ELR (cell line): ENCODE measurements at places on chromosomes 11 and 22.

GRCh38 chr11:132131047-132131446 is 760.6 kb downstream of the NTM start:
- DNase-seq, result no peak

DNA sequence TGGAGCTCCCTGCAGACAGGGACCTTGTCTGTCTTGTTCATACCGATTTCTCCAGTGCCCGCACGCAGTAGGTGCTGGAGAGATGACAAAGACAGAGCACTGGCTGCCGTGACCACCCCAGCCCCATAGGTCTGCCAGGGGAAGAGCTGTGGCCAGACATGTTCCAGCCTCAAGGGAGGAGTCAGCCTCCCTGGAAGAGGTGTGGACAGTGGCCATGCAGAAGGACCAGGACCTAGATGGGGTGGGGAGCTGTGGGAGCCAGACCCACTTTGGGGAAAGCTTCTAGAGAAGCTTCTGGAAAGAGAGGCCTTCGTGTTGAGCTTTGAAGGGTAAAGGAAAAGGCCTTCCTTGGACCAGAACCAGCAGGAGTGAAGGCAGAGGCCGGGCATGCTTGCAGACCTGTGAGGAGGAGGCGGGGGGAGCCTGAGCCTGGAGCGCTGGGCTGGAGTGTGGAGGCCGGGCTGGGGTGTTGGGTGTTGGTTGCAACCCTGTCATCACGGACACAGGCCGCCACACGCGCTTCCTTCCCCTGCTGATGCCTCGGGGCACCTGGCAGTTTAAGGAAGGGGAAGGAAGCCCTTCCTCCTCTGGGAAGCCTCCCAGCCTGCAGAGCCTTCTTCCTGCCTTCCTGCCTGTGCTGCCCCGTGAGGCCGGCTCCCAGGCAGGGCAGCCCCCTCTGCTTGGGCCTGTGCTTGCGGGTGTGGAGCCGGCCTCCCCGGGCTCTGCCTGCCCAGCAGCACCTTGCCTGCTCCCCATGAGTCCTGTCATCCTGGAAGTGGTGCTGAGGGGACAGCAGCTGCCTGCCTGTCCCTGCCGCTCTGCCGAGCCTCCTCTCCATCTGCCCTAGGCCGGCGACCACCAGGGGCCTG is 12.3 kb downstream of the RELT start:
- DNase-seq, result peak; percentile 51

GRCh38 chr11:69459848-69460539 is 21.5 kb upstream of the LINC01488 start:
- DNase-seq, result no peak

DNA sequence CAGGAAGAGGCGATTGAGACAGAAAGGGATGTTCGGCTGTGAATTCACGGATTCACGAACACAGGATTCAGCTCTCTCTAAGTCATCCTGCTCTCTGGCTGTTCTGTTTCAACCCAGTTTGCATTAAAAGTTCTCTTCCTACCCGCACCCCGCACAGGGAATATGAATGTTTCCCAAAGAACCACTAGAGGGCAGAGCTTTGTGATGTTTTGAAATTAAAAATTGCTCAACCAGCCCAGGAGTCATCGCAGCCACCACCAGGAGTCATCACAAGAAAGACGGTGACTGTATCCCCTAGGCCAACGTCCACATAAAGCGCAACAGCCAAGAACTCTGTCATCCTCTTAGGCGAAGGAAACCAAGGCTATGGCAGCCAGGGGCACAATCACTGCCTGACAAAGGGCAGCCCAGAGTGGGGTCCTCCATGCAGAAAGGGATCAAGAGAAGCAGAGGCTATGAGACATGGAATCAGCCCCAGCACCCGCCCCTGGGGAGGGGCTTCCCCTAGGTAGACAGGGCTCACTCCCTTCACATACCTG is 122.4 kb downstream of the WT1 start:
- DNase-seq, result peak; percentile 91

- DNase-seq, result no peak
These were observed 2.2 kb upstream of the TNFRSF13C start for GRCh38 chr22:41928593-41929417.

- DNase-seq, result peak; percentile 85
These were observed 69.0 kb downstream of the UBASH3B start for GRCh38 chr11:122724520-122724919.

- no peak for DNase-seq
These were observed 31.5 kb downstream of the TRMU start for GRCh38 chr22:46366801-46367706.

DNA sequence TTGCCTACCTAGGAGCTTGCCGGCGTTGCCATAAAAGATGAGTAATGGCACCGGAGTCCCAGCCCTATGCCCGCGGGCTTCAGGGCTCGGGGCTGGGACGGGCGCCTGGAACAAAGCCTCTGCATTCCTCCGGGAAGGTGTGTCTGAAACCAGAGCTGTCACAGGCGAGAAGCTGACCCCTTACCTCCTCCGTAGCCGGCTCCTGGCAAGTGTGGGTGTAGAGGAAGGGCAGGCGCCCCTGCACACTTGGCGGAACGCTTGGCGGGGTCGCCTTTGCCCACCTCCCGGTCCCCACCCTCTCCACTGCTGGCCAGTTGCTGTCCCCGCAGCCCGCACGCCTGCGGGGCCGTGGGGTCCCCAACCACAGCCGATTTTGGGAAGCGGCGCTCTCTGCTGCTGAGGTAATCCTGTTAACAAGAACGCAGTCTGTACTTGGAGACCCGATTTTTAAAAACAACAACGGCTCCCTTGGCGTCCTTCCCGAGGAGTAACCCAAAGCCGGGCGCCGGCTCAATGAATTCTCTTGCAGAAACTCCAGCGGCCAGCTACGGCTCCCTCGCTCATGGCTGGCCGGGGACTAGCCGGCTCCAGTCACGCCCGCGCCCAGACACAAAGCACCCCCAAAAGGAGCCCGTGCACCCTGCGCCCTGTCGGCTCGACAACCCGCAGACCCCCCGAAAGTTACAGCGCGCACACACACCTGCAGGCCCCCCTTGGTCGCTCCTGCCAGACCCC is 89.2 kb downstream of the PLEKHA7 start:
- DNase-seq, result peak; percentile 23

- peak; percentile 14 for DNase-seq
These were observed 2.4 kb downstream of the PAFAH1B2 start for GRCh38 chr11:117146521-117146920.

- no peak for DNase-seq
These were observed 2.9 kb downstream of the MAPK12 start for GRCh38 chr22:50258361-50259292.

DNA sequence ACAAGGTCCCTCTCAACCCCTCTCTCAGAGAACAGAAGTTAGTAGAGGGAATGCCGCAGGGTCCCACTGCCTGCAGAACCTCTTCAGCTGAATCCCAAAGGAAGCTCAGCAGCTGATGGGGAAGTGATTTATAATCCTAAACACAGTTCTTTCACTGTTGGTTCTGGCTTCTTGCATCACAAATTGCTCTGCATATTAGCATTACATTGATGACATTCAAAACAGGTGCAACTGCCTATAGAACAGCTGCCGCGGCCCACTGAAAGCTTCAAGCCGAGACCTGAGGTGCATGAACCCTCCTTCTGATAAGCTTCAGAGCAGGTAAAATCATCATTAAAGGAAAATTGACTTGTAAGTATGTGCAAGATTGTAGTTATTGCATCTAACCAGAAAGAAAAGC is 75.2 kb upstream of the KIRREL3 start:
- DNase-seq, result no peak

GRCh38 chr11:14242187-14242586 is 116.8 kb downstream of the RRAS2 start:
- no peak for DNase-seq

GRCh38 chr11:48270621-48271020 is 7.0 kb downstream of the OR4X1 start:
- DNase-seq, result no peak

GRCh38 chr22:22384668-22385244 is 123.8 kb downstream of the ZNF280B start:
- DNase-seq, result no peak

DNA sequence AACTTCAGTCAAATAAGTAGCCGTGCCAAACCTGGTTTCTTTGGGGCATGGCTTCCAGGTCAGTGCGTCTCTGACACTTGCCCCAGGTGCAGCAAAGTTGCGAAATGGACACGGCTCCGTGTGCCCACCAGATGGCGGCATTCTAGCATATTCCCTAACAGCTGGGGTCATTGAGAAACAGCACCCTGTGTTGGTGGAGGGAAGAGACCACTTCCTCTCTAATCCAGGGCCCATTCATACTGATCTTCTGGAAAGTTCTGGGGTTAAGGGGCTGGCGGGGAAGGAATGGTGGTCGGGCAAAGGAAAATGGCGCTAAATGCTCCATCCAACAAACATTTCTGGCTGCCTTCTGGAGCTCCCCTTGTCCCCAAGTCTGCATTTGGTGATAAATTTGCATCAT is 141.2 kb upstream of the TIMP3 start:
- peak; percentile 87 for DNase-seq

DNA sequence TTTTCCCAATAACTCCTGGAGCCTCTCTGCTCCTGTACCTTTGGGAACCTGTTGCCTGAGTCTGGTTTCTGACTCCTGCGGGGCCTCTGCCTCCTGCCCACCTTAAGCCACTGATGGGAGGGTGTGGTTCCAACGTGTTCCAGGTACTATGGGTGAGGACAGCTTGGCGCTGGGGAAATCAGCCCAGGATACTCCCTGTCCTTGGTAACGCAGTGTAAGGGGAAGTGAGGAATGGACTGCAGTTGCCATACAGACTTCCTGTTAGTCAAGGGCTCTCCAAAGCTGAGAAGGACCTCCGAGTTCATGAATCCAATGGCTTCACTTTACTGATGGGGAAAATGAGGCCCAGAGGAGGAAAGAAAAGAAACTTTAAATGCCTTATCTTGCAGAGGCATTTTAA is 1.2 kb upstream of the MARK2 start:
- peak; percentile 22 for DNase-seq

- no peak for DNase-seq
These were observed 127.2 kb upstream of the SYT13 start for GRCh38 chr11:45413156-45413858.

DNA sequence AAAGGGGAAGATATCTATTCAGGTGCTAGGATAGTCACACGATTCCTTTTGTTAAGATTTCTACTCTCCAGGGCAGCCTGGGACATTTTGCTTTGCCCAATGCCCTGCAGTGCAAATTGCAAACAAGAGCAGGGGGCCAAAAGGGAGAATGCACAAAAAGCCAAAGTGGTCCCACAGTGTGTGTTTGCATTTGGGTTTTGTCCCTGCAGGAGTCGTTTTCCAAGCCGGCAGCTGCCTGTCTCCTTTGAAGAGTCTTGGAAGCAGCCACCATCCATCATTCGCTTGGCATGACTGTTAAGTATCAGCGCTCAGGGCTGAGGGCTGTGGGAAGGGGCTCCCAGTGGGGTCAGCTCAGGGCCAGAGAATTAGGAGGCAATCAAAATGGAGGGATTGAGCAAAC is 184.7 kb downstream of the MIAT start:
- DNase-seq, result no peak

- no peak for DNase-seq
These were observed 163.0 kb downstream of the MN1 start for GRCh38 chr22:27638329-27639233.

- DNase-seq, result peak; percentile 78
These were observed 60.0 kb downstream of the BTG4 start for GRCh38 chr11:111452146-111452545.

DNA sequence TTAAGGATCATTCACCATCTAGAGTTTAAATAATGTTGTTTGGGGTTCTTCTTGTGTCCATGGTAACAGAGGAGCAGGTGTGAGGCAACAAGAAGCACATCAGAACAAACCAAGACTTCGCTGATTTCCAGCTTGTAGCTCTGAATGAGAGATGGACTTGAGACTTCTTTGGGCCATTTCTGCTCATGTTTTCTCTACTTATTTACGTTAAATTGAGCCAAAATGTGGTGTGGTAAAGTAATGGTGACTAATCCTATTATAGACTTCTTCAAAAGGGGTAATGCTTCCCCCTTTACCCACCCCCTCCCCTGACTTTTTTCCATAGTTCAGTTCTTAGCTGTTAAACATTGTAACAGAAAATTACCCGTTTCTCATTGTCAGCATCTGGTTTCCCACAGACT is 65.2 kb downstream of the CSTPP1 start:
- no peak for DNase-seq

DNA sequence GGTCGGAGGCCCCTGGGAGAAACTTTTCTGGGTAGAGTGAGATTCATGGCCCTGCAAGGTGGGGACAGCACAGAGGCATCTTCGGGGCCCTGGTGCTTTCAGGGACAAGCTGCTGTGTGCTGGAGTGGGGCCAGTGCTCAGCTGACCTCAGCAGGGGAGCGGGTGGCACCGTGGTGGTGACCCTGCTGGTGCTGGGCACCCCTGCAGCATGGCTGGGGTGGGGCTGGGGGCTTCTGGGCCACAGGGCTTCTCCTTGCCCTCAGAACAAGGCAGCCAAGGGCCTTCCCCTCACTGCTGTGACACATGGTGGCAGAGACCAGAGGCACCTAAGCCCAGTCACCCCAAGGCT is 24.9 kb upstream of the GNB1L start:
- DNase-seq, result no peak

GRCh38 chr11:72587696-72588095 is 86.5 kb downstream of the PDE2A start:
- DNase-seq, result no peak

GRCh38 chr11:113261709-113262475 is 52.5 kb upstream of the TTC12 start:
- peak; percentile 33 for DNase-seq
